ENCODE measurements at places on chromosomes 6 and 20. TPM values are rescaled to one million over a fixed set of nuclear protein-coding genes. Genes with fewer than 3 reads are reported as not detected.
A peak's percentile ranks its signal among the peaks of the same experiment; 100 is the strongest.

- peak; percentile 55 for DNase-seq
Measured at GRCh38 chr6:13427801-13428582, 59.4 kb downstream of the GFOD1 start.

DNA sequence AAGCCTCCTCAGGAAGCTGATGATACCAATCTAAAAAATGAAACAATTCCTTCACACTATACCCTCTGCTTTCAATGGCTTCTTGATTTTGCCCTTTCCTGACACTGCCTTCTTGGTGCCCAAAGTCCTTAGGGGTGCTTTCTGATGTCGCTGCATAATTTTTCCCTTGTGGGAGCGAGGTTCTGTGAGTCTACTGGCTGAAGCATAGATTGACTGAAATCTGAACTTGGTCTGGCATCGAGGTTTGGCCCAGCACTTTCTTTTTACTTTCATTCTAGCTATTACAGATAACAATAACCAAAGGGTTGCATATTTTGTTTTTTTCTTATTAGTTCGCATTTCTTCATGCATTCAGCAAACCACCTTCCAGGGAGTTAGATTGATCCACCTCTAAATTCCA is 65.8 kb downstream of the E2F3 start:
- DNase-seq, result no peak

DNA sequence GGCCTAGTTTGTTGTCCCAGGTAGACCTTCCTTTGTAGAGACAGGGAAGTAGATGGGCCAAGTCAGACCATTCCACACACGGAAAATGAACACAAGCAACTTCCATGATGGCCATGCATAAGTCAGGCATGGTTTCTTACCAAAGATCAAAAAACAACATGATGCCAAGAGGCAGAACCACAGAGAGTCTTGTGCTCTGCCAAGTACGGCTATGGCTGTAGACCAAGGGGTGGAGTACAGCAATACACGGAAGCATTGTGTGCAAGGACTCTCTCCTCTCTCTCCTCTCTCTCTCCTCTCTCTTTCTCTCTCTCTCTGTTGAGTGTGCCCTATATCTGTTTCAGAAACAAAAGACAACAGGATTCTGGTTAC is 4.8 kb upstream of the DUSP22 start:
- DNase-seq, result no peak

DNA sequence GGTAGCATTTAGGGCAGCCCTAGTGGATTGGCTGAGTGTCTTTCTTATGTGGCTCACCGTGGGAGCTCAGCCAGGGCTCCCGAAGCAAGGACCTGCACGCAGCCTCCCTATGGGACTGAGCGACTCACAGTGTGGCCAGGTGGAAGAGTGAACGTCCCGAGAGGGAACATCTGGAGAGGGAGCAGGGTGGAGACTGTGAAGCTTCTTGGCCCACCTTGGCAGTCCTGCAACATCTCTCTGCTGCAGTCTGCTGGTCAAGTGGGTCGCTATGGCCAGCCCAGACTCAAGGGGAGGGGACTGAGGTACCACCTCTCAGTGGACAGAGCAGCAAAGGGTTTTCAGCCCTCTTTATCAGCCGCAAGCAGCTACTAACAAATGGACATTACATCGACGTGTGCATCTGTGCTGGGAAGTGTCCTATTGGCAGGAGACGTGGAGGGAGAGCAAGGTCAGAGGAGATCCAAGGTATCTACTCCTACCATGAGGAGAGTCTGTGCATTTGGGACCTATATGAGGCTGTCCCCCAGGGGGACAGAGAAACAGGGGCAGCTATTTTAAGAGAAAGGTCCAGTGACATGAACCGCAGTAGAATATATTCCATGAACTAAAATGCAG is 49.0 kb upstream of the NXT1 start:
- no peak for DNase-seq

DNA sequence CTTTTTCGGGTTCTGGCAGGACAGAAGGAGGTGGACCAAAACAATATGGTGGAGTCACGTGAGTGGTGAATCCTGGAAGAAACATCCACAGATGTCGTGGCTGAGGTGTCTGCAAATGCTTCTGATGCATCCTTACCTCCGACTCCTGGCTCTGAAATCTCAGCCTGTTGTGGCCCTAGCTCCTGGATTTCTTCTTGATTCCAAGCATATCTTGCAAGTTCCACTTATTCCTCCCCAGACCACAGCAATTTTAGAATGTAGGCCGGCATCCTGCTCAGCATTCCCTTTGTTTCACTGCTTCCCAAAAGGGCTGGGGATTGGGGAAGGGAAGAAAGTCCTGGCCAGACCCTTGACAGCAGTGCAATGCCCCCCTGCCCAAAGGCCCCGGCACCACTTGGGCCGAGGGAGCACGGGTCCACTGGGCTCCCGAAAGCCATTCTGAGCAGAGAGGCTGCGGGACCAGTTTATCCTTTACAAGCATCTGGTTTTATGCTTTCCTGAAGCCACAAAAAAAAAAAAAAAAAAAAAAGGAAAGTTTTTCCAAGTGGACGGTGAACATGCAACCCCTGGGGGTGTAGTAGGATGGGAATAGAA is 200.9 kb upstream of the RNF24 start:
- no peak for DNase-seq

- DNase-seq, result peak; percentile 33
Measured at GRCh38 chr6:110255211-110255750, 75.1 kb downstream of the CDC40 start.

DNA sequence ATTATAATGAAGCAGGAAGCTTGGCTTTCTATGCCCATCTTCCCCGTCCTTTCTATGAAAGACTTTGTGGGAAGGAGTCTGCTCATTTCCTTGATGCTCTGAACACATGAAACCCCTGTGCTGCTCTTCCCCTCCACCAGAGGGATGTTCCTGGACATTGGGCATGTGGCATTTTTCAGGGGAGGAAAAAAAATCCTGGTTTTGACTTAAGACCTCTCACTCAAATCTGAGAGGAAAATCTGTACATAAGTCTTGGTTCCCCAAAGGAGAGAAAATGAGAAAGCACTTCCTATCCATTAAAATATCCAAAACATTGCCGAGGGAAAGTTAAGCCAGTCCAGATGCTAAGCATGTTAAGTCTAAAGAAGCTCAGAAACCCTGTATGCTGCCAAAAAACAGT is 393.0 kb downstream of the PAX1 start:
- DNase-seq, result no peak

DNA sequence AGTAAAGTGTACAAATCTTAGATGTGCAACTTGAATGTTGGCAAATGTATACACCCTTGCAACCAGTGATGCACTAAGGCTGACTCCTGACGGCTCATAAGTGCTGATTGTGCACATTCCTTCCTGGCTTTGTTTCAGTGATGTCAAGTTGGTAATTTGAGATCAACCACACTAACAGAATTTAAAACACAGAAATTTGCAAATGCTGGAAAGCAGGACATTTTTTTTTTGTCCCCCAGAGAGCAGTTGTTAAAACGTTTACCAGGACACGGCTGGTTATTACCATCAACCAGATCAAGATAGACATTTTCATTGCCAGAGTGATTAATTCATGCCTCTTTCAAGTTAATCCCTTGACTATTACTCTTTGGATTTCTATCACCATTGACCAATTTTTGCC is 735.6 kb downstream of the RFPL4B start:
- DNase-seq, result no peak

DNA sequence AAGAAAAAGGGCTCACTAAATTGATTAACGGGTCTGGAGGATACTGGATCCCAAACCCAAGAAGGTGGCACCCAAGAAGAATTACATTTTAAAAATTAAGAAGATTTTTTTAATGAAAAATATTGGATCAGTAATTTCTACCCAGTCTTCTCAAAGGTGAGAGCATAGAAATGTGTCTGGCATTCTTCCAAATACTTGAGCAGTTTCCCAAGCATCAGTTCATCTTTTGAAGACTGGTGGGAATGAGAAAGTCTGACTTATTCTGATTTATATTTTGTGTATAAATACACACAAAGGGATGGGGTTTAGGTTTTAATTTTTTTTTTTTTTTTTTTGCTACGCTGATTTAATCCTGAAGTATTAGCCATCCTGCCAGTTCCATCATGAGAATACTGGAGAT is 3.3 kb downstream of the MGME1 start:
- no peak for DNase-seq

GRCh38 chr20:48139262-48140041 is 354.2 kb upstream of the SULF2 start:
- DNase-seq, result no peak

- no peak for DNase-seq
Measured at GRCh38 chr6:29968130-29968529, 25.8 kb downstream of the HLA-A start.

DNA sequence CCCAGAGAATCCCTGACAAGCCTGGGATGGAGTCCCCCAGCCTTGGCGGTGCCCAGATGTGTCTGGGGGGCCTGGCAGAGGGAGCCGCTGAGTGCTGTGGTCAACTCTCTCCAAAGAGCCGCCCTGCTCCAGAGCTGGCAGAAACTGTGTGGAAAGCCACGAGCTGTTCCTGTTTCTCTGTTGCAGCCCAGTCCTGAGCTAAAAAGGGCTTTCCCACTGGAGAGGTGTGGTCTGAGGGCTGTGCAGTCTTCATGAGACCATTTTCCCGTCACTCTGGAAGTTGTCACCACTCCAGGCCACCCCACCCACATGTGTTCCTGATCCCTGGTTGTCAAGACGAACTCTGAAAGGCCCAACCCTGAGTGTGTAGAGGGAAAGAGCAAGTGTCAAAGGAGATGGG is 99.7 kb upstream of the KCNK16 start:
- DNase-seq, result no peak

- DNase-seq, result no peak
Measured at GRCh38 chr6:43871933-43872332, 101.9 kb downstream of the VEGFA start.

- DNase-seq, result no peak
Measured at GRCh38 chr6:64504503-64504902, 868.9 kb downstream of the PHF3 start.

- DNase-seq, result no peak
Measured at GRCh38 chr6:151181706-151182363, 57.9 kb upstream of the AKAP12 start.

The BPI gene
- not detected for total RNA-seq

The KDM1B gene
- total RNA-seq, result 6.8 TPM

The UBD gene
- total RNA-seq, result not detected

The EPPIN gene
- total RNA-seq, result not detected

The VSX1 gene
- total RNA-seq, result not detected

The JAG1 gene
- 21.9 TPM for total RNA-seq

The DDO gene
- not detected for total RNA-seq

The HRH3 gene
- 1.9 TPM for total RNA-seq

The MYMX gene
- 5.2 TPM for total RNA-seq

The CLVS2 gene
- total RNA-seq, result 0.94 TPM

The ALDH8A1 gene
- 0.17 TPM for total RNA-seq

The SLC12A5 gene
- 1.3 TPM for total RNA-seq

The CNR1 gene
- 6.0 TPM for total RNA-seq

The ZC2HC1B gene
- not detected for total RNA-seq

The COL10A1 gene
- not detected for total RNA-seq

The FRK gene
- 0.10 TPM for total RNA-seq

The WFDC2 gene
- 16.5 TPM for total RNA-seq

Data from H7 (cell line).